NCI-H345 (cell line): ENCODE measurements at places on chromosomes 6 and 20.
A peak's percentile ranks its signal among the peaks of the same experiment; 100 is the strongest.

DNA sequence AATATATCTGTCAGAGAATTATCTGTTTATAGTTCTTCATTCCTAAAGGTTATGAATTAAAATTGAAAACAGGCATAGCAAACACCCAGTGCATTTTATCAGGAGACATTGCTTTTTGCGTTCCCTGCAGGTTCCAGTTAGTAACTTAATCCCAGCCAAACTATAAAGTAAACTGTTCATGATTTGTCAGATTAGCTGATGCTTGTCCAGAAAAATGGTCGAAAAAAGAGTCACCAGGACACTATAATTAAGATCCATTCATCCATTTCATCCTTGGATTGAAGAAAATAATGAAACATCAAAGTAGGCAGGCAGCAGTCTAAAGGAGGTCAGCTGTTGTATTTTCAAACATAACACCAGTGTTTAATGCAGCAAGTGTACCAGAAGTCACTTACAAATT is 75.9 kb downstream of the EPHA7 start:
- DNase-seq = no peak

GRCh38 chr6:42781546-42781795 is 381 bp upstream of the BICRAL start:
- no peak for DNase-seq

GRCh38 chr6:156345700-156346099 is 431.5 kb upstream of the ARID1B start:
- DNase-seq = no peak

GRCh38 chr20:45913116-45913515 is 1.2 kb upstream of the PLTP start:
- no peak for DNase-seq

- DNase-seq = peak; percentile 29
These were observed 29.7 kb downstream of the RPF2 start for GRCh38 chr6:111011360-111012142.

GRCh38 chr20:33812152-33812849 is 1.2 kb downstream of the CHMP4B start:
- DNase-seq = no peak

GRCh38 chr20:22546344-22546743 is 38.0 kb downstream of the FOXA2 start:
- DNase-seq = peak; percentile 32

GRCh38 chr20:60728705-60729104 is 523.4 kb upstream of the CDH4 start:
- no peak for DNase-seq

- DNase-seq = peak; percentile 11
These were observed 88.4 kb upstream of the KCNG1 start for GRCh38 chr20:51111290-51111689.

GRCh38 chr20:62716198-62716940 is 7.7 kb downstream of the NTSR1 start:
- no peak for DNase-seq

DNA sequence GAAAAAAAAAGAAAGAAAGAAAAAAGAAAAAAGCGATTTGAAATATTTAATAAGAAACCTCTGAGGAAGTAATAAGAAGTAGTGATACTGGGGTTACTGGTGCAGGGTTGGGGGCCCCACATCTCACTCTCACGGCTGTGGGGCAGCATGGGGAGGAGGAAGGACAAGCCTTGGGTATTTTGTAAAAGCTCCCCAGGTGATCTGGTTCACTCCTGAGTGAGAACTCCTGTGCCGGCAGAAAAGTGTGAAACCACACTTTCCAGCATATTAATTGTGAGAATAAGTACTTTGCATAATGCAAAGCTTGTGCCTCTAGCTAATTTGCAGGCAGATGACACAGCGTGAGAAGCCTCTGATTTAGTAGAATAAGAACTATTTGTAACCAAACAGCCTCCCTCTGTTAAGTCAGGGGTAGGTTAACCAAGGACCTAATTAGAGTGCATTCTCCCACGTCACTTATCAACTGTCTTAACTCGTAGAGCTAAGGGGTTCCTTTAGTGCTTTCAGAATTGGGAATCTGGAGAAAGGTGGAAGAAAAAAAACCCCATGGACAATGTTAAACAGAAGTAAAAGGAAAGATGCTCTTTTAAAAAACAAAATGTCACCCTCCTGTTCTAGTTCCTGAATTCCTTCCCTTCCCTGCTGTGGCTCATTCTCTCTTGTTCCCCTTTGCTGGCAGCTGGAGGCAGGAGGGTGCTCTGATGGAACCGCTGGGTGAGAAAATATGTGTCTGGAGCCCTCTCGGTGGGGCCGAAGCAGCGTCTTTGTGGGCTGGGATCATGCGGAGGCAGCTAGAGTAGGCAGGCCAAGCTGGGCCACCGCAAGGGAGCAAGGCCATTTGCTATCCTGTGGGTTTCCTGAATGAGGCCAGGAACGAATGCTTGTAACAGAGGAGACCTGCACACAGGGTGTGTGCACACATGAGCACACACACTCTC is 108.7 kb downstream of the FYN start:
- no peak for DNase-seq

DNA sequence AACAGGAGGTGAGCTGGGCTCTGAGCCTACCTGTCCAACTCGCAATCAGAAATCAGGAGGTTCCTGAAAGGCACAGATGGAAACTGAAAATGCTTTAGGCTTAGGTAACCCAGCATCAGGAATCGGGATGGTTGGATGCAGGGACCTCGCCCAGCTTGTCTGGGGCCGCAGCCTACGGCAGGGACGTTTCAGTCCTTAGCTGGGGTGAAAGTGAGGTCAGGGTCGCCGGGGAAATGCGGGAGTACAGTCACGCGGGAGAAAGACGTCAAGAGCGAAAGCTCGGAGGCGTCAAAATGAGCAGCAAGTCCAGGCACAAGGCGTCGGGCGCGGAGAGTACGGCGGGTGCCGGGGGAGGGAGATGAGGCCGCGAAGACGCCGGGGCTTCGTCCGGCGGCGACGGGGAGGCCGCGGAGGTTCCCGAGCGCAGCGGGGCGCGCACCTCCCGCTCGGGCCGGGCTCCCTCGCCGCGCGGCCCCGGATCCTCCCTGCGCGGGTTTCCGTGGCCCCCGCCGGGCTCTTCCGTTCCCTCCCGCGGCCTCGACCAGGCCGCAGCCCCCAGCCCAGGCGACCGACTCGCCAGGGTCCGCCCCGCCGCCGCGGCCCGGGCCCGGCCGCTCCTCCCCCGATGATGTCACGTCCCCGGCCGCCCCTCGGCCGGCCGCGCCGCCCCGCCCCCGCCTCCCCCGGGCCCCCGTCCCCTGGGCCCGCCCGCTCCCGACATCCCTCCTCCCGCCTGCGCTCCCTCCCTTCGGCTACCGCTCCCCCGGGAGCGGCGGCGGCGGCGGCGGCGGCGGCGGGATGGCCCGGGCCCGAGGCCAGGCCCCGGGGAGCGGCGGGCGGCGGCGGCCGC is at the start of gene EBF4:
Gene EBF4 (plus strand): TSS at position 745 of the 850 bp plus-strand sequence. CDS start 866 bp downstream, outside the sequence.
- peak; percentile 56 for DNase-seq

- DNase-seq = no peak
These were observed 534.8 kb downstream of the BMP2 start for GRCh38 chr20:7302250-7302649.

- DNase-seq = no peak
These were observed 7.9 kb downstream of the ADGRB3 start for GRCh38 chr6:68642977-68643376.

- no peak for DNase-seq
These were observed 337.0 kb downstream of the RNGTT start for GRCh38 chr6:88626460-88626859.

GRCh38 chr6:170230520-170231292 is 60.2 kb downstream of the DLL1 start:
- no peak for DNase-seq

DNA sequence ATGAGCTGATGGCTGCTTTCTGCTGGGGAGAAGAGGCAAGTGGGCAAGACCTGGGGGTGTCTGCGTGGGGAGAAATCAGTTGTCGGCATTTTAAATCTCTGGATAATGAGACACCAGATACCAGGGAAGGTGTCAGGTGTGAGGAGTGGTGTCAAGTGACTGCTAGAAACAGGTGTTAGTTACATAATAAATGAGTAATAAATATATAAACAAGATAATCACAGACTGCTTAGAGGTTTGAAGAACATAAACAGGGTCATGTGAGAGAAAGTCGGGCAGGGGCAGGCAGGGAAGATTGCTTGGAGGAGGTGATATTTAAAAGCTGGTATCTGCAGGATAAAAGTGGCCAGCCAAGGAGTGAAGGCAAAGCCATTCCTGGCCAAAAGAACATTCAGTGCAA is 87.2 kb upstream of the RIN2 start:
- no peak for DNase-seq

GRCh38 chr6:144467921-144468320 is 182.8 kb downstream of the UTRN start:
- no peak for DNase-seq

DNA sequence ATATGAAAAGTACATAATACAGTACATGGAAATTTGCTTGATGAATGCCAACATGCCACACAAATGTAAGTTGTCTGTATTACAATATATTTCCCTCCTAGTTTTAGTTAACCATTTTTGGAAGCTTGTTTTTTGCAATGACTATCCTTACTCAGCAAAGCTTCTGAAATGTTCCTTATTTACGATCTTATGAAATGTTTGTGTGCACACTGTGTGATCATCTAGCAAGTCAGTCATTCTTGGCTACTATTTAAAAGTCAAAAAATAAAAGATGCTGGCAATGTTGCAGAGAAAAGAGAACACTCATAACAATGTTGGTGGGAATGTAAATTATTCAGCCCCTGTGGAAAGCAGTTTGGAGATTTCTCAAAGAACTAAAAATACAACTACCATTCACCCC is 33.8 kb downstream of the SUMO4 start:
- DNase-seq = no peak

- DNase-seq = no peak
These were observed 74.4 kb downstream of the PRL start for GRCh38 chr6:22222469-22222868.

GRCh38 chr6:131769385-131770141 is 38.3 kb upstream of the ENPP1 start:
- DNase-seq = no peak

GRCh38 chr6:54361734-54362133 is 53.5 kb downstream of the TINAG start:
- DNase-seq = no peak

GRCh38 chr6:148888856-148889255 is 142.0 kb downstream of the UST start:
- DNase-seq = no peak

- DNase-seq = no peak
These were observed 637.0 kb downstream of the COL12A1 start for GRCh38 chr6:74568861-74569260.

DNA sequence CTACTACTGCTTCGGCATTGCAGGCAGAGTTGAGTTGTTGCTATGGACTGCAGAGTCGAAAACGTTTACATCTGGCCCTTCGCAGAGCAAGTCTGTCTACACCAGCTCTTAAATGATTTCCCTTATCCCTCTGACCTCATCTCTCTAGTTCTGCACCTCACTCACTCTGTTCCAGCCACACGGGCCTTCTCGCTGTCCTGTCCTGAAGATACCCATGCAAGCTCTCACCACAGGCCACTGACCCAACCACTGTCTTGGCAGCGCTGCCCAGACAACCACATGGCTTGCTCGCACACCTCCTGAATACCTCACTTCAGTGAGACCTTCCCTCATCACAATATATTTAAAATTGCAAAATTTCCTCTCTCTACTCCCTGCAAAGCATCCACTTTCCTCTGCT is 31.4 kb downstream of the B4GALT5 start:
- DNase-seq = no peak
